Effector CD8-positive, alpha-beta T cell (primary cell): ENCODE measurements at places on chromosomes 11 and 22.
A peak's percentile ranks its signal among the peaks of the same experiment; 100 is the strongest.

DNA sequence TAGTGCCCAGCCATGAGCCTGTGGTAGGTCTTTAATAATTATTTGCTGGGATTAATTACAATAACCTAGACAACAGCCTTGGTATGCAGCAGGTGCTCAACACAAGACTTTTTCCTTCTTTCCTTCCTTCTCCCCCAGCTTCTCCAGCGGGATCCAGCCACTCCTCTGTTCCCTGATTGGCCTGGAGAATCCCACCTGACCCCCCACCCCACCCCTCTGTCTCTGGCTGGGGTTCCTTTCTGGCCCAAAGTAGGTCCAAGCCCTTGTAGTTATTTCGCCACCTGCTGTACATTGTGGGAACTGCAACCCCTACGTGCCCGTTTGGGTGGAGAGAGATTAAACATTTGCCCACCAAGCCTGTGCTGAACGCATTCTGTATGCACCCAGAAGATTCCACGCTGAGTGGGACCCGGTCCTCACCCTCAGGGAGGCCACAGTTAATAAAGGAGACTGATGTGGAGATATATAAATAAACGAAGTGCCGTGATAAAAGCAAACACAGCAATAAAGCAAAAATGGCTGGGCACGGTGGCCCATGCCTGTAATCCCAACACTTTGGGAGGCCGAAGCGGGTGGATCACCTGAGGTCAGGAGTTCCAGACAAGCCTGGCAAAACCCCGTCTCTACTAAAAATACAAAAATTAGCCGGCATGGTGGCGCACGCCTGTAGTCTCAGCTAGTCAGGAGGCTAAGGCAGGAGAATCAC is 32.1 kb upstream of the DGKZ start:
- DNase-seq, result peak; percentile 71

GRCh38 chr11:121394785-121395184 is 57.3 kb upstream of the SORL1 start:
- DNase-seq, result no peak

DNA sequence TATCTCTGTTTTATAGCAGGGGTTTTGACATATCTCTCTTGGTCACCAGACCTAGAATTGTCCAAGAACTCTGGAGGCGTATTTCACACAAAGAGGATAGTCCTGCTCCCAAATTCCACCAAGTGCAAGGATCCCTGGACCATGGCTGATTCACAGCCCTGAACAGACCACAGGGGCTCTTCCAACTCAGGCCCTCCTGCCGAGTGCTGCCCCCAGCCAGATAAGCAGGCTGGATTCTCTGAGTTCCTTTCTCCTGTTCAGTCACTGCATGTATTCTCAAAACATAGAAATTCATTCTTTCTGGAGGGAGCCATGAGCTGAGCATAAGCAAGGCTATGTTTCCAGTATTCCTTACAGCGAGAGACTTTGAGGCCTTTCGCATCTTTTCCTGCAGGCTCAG is 13.4 kb upstream of the PLEKHB1 start:
- DNase-seq, result no peak

GRCh38 chr22:37148031-37148651 is 1.6 kb downstream of the IL2RB start:
- DNase-seq, result no peak

DNA sequence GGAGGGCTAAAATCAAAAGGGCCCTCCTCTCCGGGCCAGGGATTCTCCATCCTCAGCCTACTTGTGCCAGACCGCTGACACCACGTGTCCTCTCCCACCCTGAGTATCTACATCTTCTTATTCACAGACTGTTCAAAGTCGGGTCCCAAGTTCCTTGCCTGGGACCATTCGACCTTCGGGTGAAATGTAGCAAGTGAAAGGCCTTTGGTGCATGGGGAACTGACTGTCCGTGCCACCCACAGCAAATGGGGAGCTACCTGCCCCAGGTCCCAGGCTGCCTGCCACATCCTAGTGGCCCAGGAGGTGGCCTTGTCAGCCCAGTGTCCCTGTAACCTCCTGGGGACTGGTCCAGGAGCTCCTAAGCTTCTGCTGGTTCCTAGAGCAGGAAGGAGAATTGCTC is 67.3 kb downstream of the RTL6 start:
- DNase-seq, result no peak

- no peak for DNase-seq
Observed at GRCh38 chr11:68293708-68294107, 18.7 kb upstream of the LRP5 start.

- no peak for DNase-seq
Observed at GRCh38 chr22:45930324-45930723, 46.6 kb downstream of the WNT7B start.

GRCh38 chr11:15890031-15890713 is 466.2 kb downstream of the SOX6 start:
- DNase-seq, result no peak

GRCh38 chr11:123362941-123363340 is 67.1 kb upstream of the GRAMD1B start:
- no peak for DNase-seq

GRCh38 chr11:6505577-6506240 is 8.6 kb downstream of the DNHD1 start:
- DNase-seq, result no peak

GRCh38 chr11:119424276-119424675 is 1.3 kb upstream of the THY1 start:
- DNase-seq, result no peak

DNA sequence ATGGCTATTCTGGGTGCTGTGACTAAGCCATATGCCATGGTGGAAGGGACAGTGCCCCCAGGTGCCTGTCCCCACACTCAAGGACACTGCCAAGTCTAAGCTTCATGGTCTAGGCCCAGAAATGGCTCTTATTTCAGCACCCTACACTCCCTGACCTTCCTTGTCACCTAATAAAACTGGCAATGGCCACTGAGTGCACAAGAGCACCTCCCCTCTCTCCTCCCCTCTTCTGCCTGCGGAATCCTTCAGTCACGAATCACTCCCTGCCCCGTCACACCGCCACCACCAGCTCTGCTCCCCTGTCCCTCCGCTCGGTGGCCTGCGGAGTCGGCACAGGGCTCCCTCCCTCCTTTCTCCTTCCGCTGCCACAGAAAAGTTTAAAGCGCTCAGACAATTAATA is 19.0 kb upstream of the LMO1 start:
- no peak for DNase-seq

DNA sequence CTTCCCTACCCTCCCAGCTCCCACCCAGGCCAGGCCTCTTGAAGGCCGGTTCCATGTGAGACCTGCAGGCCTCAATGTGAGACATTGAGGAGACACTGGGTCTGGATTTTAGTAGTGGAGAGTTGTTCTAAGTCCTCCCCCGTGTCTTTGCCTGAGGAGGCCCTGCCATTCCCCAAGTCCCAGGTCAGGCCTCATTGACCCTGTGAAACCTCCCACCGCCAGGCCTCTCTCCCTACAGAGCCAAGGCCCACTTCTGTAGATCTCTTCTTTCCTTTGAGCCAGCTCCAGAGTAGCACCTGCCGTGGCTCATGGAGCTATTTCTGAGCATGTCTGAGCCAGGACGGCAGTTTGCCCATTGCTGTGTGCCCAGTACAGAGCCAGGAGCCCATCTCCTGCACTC is 1419.6 kb downstream of the TBC1D22A start:
- no peak for DNase-seq

- no peak for DNase-seq
Observed at GRCh38 chr11:7977232-7977917, 9.8 kb upstream of the EIF3F start.

DNA sequence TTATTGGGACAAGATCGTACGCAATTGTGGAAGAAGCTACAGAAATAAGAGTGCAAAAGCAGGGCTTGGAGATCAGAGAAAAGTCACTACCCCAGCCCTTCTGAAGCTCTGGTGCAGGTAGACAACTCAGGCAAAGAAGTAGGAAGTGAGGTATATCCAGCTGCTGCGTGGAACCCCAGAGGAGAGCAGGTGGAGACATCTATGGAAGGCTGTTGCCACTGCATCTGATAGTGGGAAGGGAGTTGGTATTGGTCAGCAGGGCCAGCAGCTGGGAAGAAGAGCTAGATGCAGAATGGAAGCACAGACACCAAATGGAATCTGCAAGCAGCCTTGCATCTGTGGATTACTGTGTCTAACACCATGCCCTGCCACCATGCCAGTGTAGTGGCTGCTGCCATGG is 165.1 kb downstream of the WNT11 start:
- DNase-seq, result no peak

DNA sequence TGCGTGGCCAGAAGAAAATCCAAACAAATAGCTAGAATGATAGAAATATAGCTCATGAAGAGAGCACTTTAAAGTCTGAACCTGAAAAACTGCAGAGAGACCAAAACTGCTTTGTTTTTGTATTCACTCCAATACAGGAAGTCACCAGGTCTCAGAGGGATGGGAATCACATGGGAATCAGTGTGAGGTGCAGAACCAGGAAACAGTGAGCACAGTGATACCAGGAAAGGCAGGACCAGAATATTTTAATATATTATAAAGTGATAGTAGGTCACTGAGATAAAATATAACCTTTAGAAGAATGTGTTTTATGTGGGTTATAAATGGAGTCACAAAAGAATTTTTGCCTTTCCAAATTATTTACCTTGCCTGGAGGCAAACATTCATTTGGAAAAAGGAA is 277.3 kb downstream of the CASP12 start:
- no peak for DNase-seq

- no peak for DNase-seq
Observed at GRCh38 chr11:130407978-130408377, 20.4 kb downstream of the ADAMTS8 start.

DNA sequence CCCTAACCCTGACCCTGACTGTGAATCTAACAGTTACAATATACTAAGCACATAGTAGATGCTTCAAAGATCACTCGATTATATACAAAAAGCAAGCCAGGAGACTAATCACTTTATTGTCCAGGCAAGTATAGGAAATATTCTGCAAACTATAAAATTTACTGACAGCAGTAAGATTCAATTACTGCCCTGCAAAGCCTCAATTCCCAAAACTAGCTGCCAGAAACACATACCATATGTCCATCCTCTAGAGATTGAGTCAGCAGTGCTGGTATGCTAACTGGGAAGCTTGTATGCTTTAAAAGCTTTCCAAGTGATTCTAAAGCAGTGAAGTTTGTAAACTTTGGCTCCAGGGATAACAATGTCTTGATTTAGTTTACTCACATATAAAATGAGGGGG is 26.1 kb downstream of the CSTF3 start:
- DNase-seq, result no peak

DNA sequence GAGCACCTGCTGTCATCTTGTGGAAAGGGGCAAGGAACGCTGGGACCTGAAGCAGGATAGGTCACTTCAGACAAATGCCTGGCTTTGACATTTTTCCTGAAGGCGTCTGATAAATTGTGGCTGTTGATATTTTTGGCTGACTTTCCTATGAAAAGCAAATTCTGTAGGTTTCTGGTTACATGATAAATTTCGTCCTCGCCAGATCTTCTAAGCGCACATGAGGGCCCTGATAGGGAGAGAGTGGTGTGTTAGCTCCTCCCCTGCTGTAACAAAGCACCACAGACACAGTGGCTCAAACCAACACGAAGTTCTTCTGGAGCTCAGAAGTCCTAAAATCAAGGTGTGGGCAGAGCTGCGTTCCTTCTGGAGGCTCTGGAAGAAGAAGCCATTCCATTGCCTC is 19.6 kb downstream of the APOL4 start:
- no peak for DNase-seq

GRCh38 chr22:36569999-36570398 is 41.0 kb upstream of the EIF3D start:
- no peak for DNase-seq

GRCh38 chr11:92837595-92837994 is 131.9 kb upstream of the MTNR1B start:
- no peak for DNase-seq

DNA sequence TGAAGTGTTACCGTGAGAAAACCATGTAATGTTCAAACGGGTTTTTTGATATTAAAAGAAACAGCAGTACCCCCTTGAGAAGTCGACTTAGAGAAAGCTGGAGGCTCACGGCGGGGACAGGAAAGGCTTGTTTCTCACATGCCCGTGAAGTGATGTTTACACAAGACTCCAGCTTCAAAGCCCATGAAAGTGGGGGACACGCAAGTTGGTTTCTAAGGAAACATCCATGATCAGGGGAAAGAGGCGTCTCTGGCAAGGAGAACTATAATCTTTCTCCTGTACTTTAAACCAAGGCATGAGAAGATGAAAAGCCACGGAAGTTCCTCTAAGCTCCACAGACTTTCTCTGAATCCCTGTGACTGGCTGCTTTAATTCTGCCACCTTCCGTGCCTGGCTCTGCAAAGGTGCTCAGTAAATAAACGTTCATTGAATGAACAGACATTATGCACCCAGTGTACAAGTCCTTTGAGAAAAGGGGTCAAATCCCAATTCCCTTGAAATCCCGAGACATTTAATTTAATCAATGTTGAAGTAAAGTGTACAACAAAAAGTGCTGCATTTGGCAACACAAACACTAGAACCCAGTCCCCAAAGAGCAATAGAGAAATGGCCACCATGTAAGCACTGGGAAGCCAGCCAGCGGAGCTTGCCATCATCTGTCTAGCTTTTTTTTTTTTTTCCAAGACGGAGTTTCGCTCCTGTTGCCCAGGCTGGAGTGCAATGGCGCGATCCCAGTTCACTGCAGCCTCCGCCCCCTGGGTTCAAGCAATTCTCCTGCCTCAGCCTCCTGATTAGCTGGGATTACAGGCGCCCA is 58.7 kb downstream of the AHNAK start:
- DNase-seq, result no peak

DNA sequence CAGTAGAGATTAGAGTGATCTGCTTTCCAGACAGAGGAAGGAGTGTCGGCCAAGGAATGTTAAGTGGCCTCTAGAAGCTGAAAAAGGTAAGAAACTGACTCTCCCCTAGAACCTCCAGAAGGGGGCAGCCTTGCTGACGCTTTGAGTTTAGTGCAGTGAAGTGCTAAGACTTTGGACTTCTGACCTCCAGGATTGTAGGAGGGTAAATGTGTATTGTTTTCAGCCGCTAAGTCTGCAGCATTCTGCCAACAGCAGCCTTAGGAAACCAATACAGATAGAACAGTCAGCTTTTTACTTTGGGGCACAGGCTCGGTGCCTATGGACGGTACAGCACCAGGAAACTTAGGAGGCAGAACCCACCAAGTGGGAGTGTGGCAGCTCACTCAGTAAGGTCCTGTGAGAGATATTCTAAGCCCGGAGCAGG is 3.6 kb upstream of the TBC1D22A start:
- no peak for DNase-seq

GRCh38 chr22:50507421-50507990 is at the start of gene LMF2:
Gene LMF2 (minus strand): TSS chr22:50507702. CDS start chr22:50507675, 27 bp downstream.
- peak; percentile 100 for DNase-seq

DNA sequence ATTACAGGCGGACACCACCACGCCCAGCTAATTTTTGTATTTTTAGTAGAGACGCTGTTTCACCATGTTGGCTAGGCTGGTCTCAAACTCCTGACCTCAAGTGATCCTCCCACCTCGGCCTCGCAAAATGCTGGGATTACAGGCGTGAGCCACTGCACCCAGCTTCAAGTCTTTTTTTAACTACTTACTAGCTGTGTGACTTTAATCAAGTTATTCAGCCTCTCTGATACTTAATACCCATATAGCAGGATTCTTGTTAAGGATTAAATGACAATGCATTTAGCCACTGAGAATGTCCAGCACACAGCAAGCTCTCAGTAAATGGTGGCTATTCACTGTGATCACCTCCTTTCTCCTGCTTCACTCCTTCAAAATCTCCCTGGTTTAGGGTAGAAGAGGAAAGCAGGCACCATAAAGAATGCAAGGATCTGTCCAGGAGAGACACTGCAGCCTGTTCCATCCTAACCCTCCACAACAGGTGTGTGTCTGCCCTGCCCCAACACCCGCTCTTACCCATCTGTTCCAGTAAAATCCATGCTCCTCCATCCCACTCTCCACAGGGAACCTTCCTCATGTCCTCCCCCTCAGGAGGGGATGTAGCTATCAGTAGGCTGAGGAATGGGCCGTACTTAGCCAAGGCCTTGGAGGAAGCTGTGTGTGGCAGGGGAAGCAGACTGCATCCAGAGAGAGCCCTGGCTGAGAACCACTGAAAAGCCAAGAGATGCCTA is 69.3 kb downstream of the MICAL3 start:
- DNase-seq, result no peak
